ENCODE measurements at places on chromosomes 4 and X. TPM values are rescaled to one million over a fixed set of nuclear protein-coding genes. Genes with fewer than 3 reads are reported as not detected.
A peak's percentile ranks its signal among the peaks of the same experiment; 100 is the strongest.

GRCh38 chr4:648579-649292 lies 23.4 kb downstream of the PDE6B start:
- no peak for DNase-seq

DNA sequence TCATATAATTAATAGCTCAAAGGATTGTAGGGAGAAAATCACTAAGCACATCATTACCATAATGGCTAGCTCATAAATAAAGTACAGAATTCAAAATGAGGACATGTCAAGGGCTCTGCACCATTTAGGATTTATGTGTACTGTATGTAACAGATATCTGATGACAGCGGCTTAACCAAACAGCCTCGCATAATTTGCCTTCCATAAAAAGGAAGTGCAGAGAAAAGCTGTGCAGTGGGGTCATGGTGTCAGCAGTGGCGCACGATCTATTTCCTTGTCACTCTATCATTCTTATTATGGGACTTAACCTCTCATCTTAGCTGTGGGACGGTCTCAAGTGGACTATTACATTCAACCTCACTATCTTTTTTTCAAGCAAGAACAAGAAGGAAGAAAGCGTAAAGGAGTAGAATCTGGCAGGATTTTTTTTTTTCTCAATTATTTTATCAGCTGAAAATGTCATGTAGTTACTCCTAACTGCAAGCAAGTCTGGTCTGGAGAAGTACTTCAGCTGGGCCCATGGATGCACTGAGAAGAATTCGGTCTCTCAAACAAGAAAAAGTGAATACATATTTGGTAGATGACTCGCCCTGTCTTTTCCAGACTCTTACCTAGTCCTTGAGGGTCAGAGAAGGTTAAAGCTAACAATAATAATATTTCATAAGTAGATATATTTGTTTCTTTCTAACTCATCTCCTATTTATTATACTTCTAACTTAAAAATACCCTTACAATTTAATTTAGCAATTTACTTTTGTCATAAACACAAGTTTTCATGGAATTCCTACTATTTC lies 94.6 kb downstream of the COX18 start:
- no peak for DNase-seq

DNA sequence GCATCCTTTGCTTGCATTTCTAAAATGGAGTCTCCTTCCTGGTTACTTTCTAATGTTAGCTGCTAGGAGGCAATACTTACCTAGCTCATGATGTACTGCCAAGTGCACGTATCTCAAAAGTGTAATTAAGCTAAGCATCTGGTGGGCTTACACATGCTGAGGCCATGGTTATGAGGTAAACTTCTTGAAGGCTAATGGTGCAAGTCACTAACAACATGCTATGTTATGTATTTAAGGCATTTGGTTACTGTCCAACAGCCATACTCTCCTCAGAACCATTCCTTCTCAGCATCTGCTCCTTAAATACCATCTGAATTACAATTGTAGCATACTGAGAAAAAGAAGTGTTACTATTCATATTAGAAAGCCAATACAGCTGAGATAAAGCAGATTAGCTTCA lies 318.6 kb upstream of the BMP3 start:
- DNase-seq: no peak

PRR32 gene
- total RNA-seq: not detected

PPEF2 gene
- total RNA-seq: 0.15 TPM

RTL5 gene
- 5.0 TPM for total RNA-seq

DNA sequence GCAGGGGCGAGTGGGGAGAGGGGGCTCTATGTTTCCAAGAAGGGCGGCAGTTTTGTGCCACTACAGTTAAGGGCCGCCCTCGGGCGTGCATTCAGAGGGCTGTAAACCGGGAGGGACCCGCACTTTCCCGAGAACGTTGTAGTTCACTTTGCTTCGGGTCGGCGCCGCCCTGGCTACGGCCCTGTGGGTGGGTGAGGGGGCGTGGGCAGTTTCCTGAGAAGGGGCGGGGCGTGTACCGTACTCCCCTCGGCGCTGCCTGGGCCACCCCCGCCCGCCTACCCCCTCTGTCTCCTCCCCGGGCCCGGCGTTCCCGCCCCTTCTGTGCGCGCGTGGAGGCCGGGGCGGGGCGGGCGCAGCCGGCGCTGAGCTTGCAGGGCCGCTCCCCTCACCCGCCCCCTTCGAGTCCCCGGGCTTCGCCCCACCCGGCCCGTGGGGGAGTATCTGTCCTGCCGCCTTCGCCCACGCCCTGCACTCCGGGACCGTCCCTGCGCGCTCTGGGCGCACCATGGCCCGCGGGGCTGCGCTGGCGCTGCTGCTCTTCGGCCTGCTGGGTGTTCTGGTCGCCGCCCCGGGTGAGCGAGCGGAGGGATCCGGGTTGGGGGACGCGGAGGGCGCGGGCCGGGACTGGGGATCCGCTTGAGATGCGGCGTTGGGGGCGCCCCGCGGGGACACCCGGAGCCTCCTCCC lies at the start of gene CD99:
TSS of gene CD99 (plus strand) at position 440 of the 687 bp plus-strand sequence. CDS start at position 506, 66 bp downstream.
- peak; percentile 44 for DNase-seq

GRCh38 chrX:78822157-78822690 lies 74.7 kb downstream of the LPAR4 start:
- DNase-seq: no peak

FRMD7 gene
- total RNA-seq: not detected

- no peak for DNase-seq
These were observed 9.5 kb downstream of the RGS12 start for GRCh38 chr4:3302173-3302785.

GRCh38 chrX:132822634-132823012 lies 135.8 kb downstream of the HS6ST2 start:
- DNase-seq: no peak

GRCh38 chr4:146343199-146343598 lies 128.9 kb downstream of the REELD1 start:
- no peak for DNase-seq

ADH1A gene
- total RNA-seq: not detected

- DNase-seq: no peak
These were observed 1628.2 kb upstream of the ADGRL3 start for GRCh38 chr4:59571805-59572430.

FOXR2 gene
- not detected for total RNA-seq

GRCh38 chr4:35723973-35724372 lies 520.3 kb downstream of the ARAP2 start:
- no peak for DNase-seq

GUCY1A1 gene
- total RNA-seq: 75.8 TPM

- no peak for DNase-seq
These were observed 96.1 kb downstream of the PRDM5 start for GRCh38 chr4:120826449-120826848.

GRCh38 chr4:89284828-89285227 lies 22.8 kb downstream of the GPRIN3 start:
- DNase-seq: no peak

TRIML2 gene
- total RNA-seq: not detected

HTR2C gene
- total RNA-seq: not detected

ANKRD50 gene
- total RNA-seq: 19.3 TPM

DNA sequence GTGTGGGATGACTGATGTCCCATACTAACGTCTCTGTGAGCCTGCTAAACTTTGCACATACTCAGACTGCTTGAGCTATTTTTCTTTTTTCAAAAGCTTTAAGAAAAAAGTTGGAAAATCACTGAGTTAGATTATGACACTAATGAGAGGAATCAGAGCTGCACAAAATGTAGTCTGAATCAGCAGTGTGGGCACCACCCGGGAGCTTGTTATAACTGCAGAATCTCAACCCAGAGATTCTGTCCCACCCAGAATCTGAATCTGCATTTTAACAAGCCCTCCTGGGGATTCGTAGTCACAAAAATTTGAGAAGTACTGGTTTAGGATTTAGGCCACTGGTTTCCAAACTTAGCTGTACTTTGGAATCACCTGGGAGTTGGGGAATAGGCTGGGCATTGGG lies 102.1 kb upstream of the MID1IP1 start:
- DNase-seq: no peak

IL9R gene
- 0.16 TPM for total RNA-seq

GRCh38 chrX:153764786-153765137 lies 713 bp downstream of the PLXNB3 start:
- no peak for DNase-seq

GRCh38 chrX:52355108-52355507 lies 13.7 kb upstream of the XAGE2 start:
- DNase-seq: no peak

DNA sequence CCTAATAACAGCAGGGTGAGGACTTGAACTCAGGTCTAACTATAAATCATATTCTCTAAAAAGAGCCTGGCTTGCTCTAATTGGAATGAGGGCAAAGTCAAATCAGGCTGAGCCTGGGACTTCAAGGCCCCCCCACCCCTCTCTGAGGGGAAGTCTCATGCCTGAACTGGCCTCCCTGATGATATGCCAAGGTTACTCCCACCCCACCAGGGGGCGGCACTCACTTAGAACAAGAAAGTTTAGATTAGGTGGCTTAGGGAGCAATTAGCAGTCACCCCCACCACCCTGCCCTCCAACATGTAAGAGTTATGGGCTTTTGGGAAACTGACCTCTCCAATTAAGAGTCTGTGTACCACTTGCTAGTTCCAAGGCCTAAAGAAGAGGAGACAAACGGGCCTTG lies 2.7 kb downstream of the FOXO4 start:
- peak; percentile 51 for DNase-seq

DNA sequence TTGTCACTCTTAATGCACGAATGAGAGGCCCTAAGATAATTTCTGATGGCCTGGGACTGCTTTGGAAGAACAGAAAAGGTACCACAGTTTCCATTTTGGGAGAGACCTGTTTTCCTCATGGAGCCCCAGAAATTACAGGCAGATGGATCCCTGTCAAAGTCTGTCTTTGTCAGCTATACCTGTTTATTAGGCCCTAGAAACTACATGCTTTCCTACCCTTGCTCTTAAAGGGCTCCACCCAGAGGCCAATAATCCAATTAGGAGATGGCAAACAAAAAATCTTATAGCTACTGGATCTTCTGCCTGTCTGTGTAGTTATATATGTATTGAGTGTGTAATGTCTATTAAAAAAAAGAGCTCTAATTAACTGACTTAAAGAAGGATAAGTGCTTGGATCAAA lies 141.3 kb downstream of the NR3C2 start:
- no peak for DNase-seq

CXCL5 gene
- total RNA-seq: 0.15 TPM

GRCh38 chr4:101345596-101346350 lies 1.6 kb downstream of the PPP3CA start:
- DNase-seq: peak; percentile 55

DNA sequence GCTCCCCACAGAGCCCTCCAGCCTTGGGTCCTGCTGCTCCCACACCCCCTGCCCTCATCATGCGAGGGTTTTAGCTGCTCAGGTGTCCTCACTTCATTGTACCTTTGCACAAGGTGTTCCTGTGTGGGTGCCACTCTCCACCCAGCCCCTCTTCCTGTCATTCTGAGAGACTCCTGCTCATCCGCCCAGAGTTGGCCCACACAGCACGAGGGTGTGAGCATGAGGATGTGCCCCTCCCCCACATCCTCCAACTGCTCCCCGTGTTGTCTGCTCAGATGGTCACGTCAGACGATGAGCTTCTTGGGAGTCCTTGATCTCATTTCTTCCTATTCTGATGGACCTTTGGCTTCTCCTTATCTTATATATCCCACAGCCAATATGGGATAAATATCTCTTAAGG lies 53.2 kb downstream of the HTT-AS start:
- DNase-seq: no peak

DNA sequence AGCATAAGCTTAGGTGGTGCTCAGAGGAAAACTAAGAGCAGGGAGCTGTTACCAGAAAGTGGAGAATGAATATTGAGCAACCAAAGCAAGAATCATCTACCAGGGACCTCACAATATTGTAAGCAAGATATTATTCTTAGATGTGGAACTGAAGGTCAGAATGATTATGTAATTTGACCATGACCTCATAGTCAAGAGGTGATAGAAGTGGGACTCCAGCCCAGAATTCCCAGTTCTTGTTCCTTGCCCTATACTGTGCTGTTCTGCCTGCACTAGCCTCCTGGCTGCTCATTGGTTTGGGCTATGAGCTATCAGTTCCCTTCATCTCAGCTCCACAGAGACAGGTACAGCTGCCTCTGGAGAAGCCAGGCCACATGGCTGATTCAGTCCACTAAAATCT lies 229.4 kb downstream of the LDB2 start:
- no peak for DNase-seq

SERTM2 gene
- total RNA-seq: 0.15 TPM

GRCh38 chr4:163157157-163157556 lies 9.5 kb downstream of the NAF1 start:
- DNase-seq: no peak

GRCh38 chrX:116436358-116436816 lies at the start of gene SLC6A14:
SLC6A14 (plus strand) TSS chrX:116436606; CDS start chrX:116436710, 104 bp downstream.
- DNase-seq: peak; percentile 29

DNA sequence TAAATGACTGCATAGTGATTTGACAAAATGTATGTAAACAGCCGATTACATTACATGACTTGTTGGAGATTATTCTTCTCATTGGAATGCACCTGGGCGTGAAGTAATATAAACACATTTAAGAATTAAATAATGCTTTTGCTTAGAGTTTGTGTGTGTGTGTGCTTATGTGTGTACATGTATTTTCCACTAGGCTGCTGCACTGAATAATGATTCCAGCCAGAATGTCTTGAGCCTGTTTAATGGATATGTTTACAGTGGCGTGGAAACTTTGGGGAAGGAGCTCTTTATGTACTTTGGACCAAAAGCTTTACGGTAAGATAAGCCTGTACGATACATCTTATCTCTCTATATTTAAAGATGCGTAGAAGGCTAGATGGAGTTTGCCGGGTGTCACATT lies 12.6 kb downstream of the NEIL3 start:
- no peak for DNase-seq

DNA sequence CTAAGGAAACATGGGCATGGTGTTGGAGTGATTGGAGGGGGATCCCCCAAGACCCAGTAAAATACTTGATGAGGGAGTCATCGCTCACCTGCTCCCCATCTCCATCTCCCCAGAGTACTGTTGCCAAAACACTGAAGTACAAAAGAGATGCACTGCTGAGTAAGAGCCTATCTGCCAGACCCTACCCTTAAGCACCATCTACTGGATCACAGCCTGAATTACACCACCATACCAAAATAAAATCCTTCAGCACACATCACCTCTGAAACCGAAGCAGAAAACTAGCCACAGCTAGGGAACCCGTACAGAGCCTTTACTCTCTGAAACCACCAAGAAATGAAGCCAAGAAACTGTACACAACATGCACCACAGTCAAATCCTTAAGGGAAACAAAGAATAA lies 466.3 kb upstream of the ACTRT1 start:
- no peak for DNase-seq

- DNase-seq: no peak
These were observed 12.5 kb downstream of the RFC1 start for GRCh38 chr4:39353478-39354253.

All from breast epithelium (tissue), 4 donors.